NCI-H1092 treated with DMSO at 0.1 percent for 48 hours (cell line): ENCODE measurements at places on chromosomes 1 and 21.

GRCh38 chr1:157335056-157335455 is 196.9 kb upstream of the ETV3 start:
- no peak for DNase-seq

GRCh38 chr1:27364696-27365371 is 1.9 kb downstream of the MAP3K6 start:
- DNase-seq = no peak

DNA sequence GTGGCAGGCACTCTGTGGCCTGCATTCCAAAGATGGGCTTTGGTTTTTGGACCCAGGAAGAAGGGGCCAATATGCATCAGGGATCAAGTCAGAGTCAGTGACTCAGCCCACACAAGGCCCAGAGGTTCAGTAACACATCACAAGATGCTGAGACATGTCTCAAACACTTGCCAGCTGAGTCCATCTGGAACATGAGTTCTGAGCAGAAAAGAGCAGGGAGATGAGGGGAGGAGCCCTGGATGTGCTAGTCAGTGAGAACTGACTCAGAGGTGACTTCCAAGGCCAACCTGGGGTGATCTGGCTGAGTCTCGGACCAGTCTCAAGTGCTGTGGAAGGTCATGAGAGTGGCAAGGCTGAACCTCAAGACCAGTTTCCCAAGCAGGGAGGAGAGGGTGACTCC is 150.1 kb downstream of the CDC7 start:
- DNase-seq = no peak

- DNase-seq = no peak
Measured at GRCh38 chr1:189021577-189021976, 1456.1 kb downstream of the BRINP3 start.

GRCh38 chr1:54312796-54313316 is 93.3 kb downstream of the SSBP3 start:
- no peak for DNase-seq

GRCh38 chr1:183310753-183311479 is 107.3 kb downstream of the NMNAT2 start:
- DNase-seq = no peak

DNA sequence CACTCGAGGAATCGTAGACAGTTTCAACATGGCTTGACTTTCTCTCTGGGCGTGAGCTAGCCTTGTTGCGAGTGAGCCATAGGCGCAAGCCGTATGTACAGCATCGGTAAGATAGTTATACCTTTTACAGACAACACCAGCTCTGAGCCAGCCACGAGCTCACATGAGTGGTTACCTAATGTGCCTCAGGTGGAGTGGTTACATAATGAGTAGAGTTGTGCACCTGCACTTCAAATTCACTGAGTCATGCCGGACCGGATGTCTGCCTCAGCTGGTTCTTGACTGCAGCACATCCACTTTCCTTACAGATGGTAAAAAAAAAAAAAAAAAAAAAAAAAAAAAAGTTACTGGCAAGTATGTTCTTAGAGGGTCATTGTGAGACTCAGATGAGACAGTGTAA is 360.4 kb upstream of the NR5A2 start:
- DNase-seq = no peak

DNA sequence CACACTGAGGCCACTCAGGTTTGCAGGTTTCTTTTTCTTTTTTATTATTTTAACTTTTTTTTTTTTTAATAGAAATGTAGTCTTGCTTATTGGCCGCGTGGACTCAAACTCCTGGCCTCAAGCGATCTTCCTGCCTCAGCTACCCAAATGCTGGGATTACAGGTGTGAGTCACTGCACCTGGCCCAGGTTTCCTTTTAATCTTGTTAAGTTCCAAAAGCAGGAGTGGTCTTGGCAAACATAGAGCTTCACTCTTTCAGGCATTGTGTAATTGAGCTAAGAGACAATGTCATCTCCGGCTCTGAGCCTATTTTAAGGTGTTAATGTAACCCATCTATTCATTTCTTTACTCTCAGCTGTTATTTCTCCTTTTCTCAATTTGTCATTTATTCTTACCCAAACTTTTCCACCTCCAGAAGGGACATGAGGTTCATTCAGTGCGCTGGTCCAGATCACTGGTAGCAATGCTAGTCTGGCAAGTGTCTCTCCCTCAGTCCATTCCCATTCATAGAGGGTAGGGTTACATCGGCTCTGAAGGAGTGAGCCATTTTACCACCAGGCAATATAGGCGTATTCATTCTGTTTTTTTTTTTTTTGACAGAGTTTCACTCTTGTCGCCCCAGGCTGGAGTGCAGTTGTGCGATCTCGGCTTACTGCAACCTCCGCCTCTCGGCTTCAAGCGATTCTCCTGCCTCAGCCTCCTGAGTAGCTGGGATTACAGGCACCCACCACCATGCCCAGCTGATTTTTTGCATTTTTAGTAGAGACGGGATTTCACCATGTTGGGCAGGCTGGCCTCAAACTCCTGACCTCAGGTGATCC is 11.3 kb upstream of the MFSD2A start:
- no peak for DNase-seq

DNA sequence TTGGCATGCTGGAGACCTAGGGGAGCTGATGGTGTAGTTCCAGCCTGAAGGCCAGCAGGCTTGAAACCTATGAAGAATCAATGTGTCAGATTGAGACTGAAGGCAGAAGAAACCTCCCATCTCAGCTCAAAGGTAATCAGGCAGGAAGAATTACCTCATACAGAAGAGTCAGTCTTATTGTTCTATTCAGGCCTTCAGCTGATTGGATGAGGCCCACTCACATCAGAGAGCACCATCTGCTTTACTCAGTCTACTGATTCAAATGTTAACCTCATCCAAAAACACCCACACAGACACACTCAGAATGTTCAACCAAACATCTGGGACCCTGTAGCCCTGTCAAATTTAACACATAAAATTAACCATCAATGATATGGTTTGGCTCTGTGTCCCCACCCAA is 13.7 kb upstream of the CCN1 start:
- DNase-seq = no peak

DNA sequence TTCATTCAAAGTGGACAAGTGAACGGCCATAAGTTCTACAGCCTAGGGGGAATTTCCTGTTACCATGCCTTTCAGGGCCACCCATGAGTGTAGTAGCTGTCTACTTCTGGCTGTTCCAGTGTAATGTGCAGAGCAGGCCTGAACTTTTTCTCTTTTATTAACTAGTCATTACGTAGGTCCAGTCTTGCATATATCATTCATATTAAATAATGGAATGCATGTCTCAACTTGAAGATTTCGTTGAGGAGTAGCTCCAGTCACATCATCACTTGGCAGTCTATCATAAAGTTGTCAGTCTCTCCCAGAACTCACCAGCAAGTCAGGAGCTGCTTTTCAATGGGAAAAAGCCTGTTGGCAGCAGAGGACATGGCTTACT is 12.0 kb upstream of the GIPC2 start:
- no peak for DNase-seq

DNA sequence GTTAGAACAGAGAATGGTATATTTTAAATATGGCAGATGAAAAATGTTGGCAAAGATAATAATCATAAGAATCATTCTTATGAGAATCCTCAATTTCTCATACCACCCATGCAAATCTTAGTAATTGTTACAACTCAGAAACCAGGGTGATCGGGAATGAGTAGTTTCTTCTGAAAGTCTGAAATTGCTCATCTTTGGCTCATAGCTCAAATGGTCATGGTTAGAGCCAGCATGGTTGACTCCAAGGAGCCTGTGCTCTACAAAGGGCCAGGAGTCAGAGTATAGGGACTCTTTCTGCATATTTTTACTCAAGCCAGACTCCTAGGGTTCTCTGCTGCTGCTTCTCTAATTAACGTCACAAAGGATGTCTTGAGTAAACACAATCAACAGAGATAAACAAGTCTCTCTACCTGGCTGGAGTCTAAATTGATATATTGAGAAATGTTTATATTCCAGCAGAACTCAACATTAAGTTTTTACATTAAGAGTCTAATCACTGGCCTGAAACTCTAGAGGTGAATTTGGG is 1.9 kb upstream of the ETV3 start:
- DNase-seq = no peak

DNA sequence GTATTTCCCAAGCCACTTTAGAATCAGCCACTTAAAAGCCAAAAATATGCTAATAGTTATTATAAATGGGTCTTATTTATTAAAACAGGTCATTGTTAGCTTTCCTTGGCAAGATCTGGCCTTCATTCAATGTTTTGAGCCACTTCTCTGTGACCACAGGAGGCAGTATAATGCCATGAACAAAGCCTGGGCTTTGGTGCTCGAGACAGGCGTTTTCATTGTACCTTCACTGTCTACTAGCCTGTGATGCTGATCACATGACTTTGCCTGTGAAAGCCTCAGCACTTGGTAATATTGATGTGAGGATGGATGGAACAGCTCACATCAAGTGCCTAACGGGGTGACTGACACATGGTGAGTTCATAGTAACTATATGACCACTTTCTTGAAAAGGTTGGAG is 217.0 kb downstream of the RWDD3 start:
- no peak for DNase-seq
